GM12891 (cell line): ENCODE measurements at places on chromosomes 3 and 15.

- no peak for DNase-seq
Observed at GRCh38 chr3:161161603-161162002, 56.5 kb upstream of the B3GALNT1 start.

- no peak for DNase-seq
Observed at GRCh38 chr15:45849136-45849535, 214.3 kb downstream of the SQOR start.

DNA sequence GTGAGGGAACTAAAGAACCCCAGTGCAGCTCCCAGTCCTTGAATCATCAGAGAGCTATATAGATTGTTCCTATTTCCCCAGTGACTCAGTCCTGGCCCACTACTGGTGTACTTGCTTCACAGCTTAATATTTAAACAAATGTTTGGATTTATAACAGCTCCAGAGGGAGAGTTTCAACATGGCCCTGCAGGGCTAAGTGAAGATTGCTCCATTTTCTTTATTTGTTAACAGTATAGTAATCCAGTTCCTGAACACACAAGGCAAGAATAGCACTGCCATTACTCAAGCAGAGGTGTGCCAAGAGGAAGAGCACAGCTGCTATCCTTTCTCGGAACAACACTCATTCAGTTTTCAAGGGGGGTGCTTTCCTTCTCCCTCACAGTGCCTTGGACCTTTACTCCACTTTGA lies 6.5 kb downstream of the SQOR start:
- no peak for DNase-seq

DNA sequence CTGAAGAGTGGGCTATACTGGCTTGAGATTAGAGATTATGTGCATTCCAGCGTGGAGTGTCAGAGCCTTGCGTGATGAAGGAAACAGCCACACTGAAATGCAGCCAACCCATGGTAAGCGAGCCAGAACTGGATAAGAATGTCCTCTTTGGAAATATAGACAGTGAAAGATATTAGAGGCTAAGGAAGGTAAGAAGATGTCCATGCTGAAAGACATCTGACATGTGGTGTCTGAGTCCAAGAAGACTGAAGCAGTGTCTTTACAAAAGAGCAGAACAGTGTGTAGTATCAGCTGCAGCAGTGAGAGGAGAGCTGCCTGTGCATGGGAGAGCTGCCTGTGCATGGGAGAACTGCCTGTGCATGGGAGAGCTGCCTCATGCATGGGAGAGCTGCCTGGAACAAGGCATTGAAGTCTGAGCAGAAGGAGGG lies 672.2 kb downstream of the DIPK2A start:
- DNase-seq: no peak

DNA sequence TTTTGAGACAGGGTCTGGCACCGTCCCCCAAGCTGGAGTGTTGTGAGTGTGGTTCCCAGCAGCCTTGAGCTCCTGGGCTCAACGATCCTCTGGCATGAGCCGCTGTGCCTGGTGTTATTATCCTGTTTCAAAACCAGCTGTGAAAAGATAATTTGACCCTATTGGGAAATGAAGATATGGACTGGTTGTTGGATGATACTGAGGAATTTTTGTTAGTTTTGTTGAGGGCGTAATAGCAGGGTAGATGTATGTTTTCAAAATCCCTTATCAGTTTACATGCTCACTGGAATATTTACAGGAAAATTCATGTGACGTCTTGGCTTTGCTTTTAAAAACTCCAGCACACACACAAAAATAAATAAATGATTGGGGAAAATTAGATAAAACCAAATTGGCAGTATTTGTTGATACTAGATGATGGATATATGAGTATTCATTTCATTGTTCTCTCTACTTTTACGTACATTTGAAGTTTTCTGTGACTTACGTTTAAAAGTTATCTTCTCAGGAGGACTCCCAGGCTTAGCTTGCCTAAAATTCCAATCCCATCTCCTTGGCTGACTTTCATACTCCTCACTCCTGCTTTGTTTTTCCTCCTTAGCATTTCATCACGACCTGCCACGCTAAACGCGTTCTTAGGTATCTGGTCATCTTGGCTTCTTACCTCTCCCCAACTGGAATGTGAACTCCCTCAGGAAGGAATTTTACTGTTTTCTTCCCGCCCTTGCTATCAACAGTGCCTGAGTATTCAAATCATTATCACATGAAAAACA lies 56.8 kb upstream of the TFRC start:
- no peak for DNase-seq

DNA sequence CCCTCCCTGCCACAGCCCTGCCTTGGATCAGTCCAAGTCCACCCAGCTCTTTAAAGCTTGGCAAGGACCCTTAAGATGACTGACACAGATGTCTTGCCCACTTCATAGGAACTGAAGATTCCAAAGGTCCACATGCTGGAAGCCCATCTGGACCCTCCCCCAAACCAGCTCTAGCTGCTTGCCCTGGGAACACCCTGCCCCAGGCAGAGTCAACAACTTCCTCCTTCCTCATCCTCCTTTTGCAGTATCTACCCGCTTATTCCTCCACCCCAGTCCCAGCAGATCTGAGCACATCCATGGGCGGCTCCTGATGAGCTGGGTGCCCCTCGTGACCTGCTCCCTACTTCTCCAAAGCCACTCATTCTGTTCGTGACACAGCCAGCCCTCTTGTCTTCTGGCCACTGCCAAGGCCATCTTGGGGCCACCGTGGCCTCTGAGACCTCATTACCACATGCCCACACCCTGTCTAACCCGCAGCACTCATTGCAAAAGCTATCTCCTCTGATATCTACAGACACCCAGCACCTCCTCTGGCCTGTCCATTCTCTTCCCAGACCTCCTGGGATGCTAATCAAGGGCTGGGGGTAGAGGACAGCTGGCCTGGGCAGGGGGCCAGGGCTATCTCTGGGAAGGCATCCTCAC lies 2.0 kb upstream of the PFKFB4 start:
- no peak for DNase-seq

- no peak for DNase-seq
Observed at GRCh38 chr15:66505430-66505811, 295 bp downstream of the ZWILCH start.

DNA sequence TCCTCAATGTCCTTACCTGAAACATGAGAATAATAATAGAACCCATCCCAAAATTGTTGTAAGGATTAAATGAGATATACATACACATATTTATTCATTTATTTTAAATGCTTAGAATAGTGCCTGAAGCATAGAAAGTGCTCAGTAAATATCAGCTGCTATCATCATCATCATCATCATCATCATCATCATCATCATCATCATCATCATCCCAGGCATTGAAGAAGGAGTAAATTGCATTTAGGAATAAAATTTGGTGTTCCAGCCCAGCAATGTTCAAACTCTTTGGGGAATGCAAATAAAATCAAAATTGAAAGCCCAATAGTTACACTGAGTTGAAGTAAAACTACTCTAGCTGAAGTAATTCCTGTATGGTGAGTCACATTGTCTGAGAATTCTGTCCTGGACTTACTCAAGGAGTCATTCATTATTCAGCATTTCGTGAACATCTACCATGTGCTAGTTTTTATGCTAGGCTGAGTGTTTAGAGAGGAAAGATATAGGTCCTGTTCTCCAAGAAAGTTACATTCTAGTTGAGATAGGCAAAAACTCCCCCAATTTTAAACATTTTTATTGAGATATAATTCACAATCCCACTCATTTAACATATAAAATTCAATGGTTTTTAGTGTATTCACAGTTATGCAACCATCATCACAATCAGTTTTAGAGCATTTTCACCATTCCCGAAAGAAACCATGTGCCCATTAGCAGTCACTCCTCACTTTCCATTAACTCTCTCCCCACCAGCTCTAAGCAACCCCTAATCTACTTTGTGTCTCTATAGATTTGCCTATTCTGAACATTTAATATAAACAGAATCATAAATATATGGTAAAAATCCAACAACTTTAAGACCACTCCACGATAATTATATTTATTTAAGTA lies 107.2 kb downstream of the FRMD5 start:
- DNase-seq: no peak

- DNase-seq: no peak
Observed at GRCh38 chr3:70312336-70312735, at the start of gene MDFIC2. Gene MDFIC2, minus strand, starts transcription at chr3:70312638. Its CDS starts 665 bp downstream, at chr3:70311973.

DNA sequence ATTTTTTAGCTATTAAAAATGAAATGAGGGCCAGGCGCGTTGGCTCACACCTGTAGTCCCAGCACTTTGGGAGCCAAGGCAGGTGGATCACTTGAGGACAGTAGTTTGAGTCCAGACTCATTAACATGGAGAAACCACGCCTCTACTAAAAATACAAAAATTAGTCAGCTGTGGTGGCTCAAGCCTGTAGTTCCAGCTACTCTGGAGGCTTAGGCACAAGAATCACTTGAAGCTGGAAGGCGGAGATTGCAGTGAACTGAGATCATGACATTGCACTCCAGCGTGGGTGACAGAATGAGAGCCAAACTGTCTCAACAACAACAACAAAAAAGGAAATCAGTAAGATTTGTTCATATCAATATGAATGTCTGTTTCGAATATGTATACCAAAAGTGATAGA lies 517.1 kb downstream of the ROBO1 start:
- DNase-seq: no peak

- peak; percentile 14 for DNase-seq
Observed at GRCh38 chr15:50358845-50359244, 3.8 kb upstream of the GABPB1 start.

GRCh38 chr15:64503197-64503596 lies 42.8 kb downstream of the ZNF609 start:
- DNase-seq: no peak

GRCh38 chr15:99387421-99388168 lies 136.3 kb downstream of the LRRC28 start:
- DNase-seq: no peak

- DNase-seq: no peak
Observed at GRCh38 chr3:18007980-18008379, 265.5 kb upstream of the TBC1D5 start.

DNA sequence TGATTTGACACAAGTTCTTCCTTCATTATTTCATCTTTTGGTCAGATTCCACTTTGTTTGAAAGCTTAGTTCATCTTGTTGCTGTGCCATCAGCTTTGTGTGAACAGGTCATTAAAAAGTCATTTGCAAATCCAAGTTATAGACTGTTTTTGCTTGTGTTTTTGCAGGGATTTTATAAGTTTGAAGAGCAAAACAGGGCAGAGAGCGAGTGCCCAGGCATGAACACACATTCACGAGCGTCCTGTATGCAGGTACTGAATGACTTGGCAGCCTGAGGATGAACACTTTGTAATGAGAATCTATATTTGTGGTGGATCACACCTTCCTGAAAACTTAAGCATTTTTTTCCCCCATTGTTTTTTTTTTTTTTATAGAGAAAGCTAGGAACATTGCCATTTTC lies 60.6 kb upstream of the SAMMSON start:
- DNase-seq: no peak

DNA sequence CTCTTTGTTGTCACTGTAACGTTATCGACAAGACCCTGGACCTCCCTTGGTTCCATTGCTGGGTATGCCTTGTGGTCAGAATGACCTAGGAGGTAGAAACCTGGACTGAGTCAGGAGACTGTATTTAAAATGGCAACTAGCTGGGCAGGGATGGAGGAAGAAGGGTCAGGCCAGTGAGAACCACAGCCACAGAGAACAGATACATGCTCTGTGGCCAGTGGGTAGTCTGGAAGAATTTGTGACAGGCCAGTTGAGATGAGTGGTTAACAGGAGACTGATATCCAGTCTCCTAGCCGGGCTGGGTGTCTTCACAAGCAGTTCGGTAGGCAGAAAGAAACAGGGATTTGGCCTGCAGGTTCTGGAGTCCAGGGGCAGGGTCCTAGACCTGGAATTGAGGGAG lies 58.9 kb downstream of the SNRK start:
- no peak for DNase-seq

GRCh38 chr3:54159917-54160316 lies 37.6 kb downstream of the CACNA2D3 start:
- no peak for DNase-seq

DNA sequence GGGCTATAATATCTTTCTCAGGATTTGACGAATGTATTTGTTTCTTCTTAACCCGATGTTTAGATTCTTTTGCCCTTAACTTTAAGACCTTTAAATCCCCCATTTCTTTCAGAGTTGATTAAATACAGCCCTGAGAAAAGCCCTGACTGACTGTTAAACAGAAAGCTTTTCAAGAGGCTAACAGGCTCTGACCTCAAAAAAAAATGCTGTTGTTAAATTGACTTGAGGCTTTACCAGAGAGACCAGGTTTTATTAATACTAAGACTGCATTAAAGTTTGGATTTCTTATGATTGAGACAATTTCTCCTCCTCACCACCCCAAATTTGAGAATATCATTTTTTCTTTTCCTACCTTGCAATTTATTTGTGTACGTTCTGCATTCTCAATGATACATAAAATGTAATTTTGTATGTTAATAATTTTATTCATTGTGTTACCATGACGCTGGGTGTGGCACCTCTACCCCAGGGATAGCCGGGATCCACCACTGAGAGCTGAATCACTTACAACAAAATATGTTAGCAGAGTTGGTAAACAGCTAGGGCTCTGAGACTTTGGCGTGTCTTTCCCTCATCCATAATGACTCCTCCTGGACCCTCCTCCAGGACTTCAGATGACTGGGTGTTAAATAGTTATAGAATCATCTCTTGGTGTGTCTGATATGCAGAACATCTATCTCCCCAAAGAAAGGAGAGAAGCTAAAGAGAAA lies 753.5 kb downstream of the NAALADL2 start:
- DNase-seq: no peak

GRCh38 chr3:12196684-12197083 lies 38.0 kb upstream of the TIMP4 start:
- DNase-seq: no peak

- no peak for DNase-seq
Observed at GRCh38 chr3:123039178-123039577, 11.6 kb upstream of the SEMA5B start.

DNA sequence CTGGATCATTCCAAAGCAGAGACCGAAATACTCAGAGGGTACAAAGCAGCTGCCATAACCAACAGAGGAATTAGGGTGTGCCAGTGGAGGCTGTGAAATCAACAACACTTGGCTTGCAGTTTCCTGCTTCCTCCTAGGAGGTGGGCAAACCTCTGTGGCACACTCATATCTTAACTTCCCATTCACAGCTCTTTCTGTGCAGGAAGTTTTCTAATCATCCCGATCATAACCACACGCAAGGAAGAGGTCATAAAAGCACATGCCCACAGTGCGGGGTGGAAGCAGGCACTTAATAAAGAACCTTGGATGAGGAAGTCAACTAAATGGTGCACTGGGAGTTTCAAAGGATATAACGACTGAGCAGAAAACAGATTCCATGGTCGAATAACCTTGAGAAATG lies 5.1 kb downstream of the SCAMP2 start:
- DNase-seq: no peak

- DNase-seq: no peak
Observed at GRCh38 chr3:99325402-99325801, 313.0 kb upstream of the COL8A1 start.

- DNase-seq: no peak
Observed at GRCh38 chr3:69250014-69250413, 127.6 kb upstream of the LMOD3 start.

GRCh38 chr3:13827256-13827655 lies 52.6 kb downstream of the WNT7A start:
- no peak for DNase-seq

GRCh38 chr3:197352382-197352781 lies 54.0 kb upstream of the DLG1 start:
- no peak for DNase-seq
